ENCODE measurements at places on chromosomes 12 and 14.

GRCh38 chr14:105012171-105012985 lies 8.5 kb downstream of the CDCA4 start:
- DNase-seq, result no peak

- DNase-seq, result no peak
Observed at GRCh38 chr14:89899291-89899690, 55.2 kb downstream of the EFCAB11 start.

DNA sequence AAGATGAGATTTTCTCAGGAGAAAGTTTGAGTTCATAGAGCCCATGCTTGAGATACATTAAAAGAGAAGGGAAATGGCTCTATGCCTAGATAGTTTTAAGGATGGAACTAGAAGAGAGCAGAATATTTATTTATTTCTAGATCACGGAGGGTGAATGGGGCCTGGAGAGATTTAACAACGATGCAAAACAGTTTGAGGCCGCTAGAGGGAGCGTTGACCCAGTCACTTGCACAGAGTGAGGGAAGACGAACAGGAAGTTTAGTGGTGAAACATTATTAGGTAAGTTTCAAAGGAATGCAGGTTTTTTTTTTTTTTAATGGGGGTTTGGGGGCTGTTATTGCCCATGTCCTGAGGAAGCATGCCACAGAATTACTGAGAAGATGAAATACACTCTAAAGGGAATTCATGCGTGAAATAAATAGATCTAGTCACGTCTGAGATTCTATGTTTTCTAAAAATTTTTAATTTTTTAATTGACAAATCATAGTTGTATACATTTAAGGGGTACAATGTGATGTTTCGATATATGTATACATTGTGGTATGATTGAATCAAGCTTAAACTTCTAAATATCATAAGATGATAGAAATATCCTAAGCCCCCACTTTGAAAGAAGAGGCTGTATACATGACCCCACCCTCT lies 14.8 kb upstream of the PPP1R1A start:
- DNase-seq, result no peak

- DNase-seq, result no peak
Observed at GRCh38 chr12:79294590-79294989, 396.2 kb downstream of the PAWR start.

- DNase-seq, result no peak
Observed at GRCh38 chr12:80761838-80762237, 45.1 kb downstream of the MYF5 start.

DNA sequence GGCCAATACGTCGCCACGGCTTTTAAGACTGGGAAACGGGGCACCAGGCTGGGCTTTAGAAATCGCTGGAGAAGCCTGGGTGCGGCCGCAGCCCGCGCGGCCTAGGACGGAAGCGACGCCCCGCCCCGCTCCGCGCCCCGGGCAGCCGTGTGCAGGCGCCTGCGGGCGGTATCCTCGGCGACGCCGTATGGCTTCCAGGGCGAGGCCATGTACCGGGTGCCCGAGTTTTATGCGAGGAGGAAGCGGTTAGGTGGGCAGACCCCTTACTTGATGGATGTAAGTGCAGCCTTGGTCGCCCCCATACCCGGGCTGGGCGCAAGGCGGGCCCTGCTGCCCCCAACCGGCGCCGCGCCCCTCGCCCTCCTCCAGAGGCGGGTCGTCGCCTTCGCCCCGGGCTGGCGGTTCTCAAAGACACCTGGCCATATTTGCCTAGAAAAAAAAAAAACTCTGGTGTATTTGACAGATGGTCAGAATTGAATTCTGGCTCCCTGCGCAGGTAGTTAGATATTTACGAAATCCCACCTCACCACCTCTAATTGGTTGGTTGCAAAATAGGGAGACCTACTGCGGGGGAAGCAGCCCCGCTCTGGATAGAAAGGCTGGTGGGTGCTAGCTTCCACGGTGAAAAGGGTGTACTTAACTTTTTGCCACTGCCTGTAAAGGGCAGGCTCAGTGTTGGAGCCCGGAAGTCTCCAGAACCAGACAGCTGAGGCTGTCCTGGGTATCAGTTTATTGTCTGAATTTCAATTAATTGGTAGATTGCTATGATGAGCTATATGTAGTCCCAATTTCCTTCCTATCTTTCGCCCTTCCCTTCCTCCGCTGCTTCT lies at the start of gene PPP1R36:
TSS of gene PPP1R36 (plus strand) at position 171 of the 830 bp plus-strand sequence. CDS start at position 208, 37 bp downstream.
- no peak for DNase-seq

GRCh38 chr12:118311666-118312065 lies 61.0 kb downstream of the TAOK3 start:
- no peak for DNase-seq

GRCh38 chr14:54478636-54479215 lies 10.1 kb downstream of the GMFB start:
- no peak for DNase-seq

DNA sequence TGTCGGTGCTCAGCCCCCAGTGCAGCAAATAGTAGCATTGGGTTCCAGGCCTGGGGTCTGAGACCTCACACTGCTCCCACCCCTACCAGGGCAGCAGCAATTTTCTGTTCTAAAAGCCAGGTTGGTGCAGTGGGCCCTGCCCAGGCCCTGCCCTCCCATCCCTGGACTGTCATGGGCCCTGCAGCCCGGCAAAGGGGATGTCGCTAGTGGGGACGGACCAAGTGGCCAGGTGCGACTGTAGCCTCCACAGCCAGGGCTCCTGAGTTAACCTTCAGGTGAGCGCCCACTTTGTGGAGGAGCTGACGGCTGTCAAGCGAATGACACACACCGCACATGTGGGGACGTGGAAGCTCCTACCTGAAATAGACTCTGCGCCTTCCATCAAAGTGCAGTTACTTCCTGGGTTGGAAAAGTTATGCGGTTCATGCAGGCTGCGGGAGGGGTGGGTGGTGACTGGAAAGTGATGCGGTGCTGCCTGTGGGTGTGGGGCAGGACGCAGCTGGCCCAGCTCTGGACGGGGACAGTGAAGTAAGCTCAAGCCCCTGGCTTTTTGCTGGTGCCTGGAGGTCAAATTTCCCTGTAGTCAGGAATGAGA lies 1.5 kb downstream of the INF2 start:
- DNase-seq, result no peak

DNA sequence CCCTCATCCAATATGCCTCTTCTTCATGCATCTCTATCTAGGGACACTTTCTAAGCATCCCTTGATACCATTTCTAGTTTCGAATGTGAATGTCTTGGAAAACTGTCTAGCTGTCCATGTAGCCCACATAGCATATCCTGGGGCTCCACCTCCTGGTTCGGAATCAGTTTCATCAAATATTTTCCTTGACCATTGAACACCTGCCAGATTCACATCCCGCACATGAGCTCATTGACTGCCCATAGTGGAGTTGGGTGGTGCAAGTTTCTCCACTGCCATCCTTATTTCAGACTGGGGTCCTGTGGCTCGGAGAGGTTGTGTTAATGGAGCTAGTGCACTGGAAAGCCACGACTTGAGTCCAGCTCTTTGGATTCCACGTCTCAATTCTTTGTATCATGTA lies 58.6 kb upstream of the TMEM263 start:
- DNase-seq, result no peak

- no peak for DNase-seq
Observed at GRCh38 chr12:62862259-62862881, 72.6 kb downstream of the PPM1H start.
